ENCODE measurements at places on chromosomes 4 and X.
A peak's percentile ranks its signal among the peaks of the same experiment; 100 is the strongest.

DNA sequence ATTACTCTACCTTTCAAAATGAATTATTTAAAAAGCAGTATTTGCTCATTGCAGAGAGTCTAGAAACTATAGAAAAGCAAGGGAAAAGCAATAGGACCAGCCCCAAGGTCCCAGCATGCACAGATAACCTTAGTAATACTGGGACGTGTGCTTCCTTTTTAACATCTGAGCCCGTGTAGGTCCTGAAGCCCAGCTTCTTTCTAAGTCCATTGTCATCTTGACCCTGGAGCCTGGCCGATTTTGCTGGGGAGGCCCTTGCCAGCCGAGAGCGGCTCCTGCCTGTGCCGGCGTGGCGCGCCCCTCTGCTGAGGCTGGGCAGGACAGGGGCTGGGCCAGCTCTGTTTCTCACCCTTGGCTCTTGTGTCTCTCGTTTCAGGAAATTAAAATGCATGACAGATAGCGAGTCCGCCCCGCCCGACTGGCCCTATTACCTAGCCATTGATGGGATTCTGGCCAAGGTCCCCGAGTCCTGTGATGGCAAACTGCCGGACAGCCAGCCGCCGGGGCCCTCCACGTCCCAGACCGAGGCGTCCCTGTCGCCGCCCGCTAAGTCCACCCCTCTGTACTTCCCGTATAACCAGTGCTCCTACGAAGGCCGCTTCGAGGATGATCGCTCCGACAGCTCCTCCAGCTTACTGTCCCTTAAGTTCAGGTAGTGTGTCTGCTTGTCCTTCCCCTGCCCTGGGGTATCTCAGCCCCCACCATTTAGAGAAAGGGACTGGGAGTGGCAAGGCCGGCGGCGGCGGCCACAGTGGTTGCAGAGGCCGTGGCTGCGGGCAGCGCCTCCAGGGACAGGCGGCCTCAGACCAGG lies 4.1 kb downstream of the MSANTD1 start:
- H3K27ac ChIP-seq, result no peak overlapping the region
- no peak for DNase-seq
- H3K4me1 ChIP-seq, result no peaks in the 10 kb centered on the region
- H3K4me3 ChIP-seq, result no peak overlapping the region
- H3K36me3 ChIP-seq, result no peaks in the 10 kb centered on the region

GRCh38 chr4:38574559-38575333 lies 89.3 kb upstream of the KLF3 start:
- H3K36me3 ChIP-seq, result no peaks in the 10 kb centered on the region
- no peak for DNase-seq
- H3K27me3 ChIP-seq, result no peaks in the 10 kb centered on the region

GRCh38 chrX:68273887-68274286 lies 159.4 kb downstream of the OPHN1 start:
- H3K27me3 ChIP-seq, result no peaks in the 10 kb centered on the region
- no peak overlapping the region for H3K27ac ChIP-seq
- H3K4me3 ChIP-seq, result no peak overlapping the region

DNA sequence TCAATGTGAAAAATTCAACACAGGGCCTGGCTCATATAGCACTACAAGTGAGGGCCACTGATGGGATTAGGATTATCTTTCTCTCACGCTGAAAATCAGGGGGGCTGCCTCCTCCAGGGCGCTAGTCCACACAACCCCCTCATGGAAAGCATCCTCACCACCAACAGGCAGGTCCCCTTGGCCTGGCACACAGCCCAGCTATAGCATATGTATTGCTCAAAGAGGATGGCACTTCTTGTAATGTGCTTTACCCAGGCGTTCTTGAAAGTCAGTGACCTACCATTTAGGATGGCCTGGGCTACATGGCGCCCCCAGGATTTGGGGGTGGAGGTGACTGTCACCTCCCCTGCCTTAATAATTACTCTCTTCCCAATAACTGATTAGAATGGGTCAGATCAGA lies 71.0 kb upstream of the LSM6 start:
- peaks cover 6% of the 10 kb centered on the region for H3K27me3 ChIP-seq
- no peaks in the 10 kb centered on the region for H3K36me3 ChIP-seq
- no peak overlapping the region for H3K4me3 ChIP-seq
- no peaks in the 10 kb centered on the region for H3K4me1 ChIP-seq
- no peak overlapping the region for H3K27ac ChIP-seq

- H3K27me3 ChIP-seq, result no peaks in the 10 kb centered on the region
- H3K4me1 ChIP-seq, result peaks cover 4% of the 10 kb centered on the region
- peak overlapping the region; percentile 56 for H3K27ac ChIP-seq
- peak; percentile 47 for DNase-seq
- H3K36me3 ChIP-seq, result no peaks in the 10 kb centered on the region
Observed at GRCh38 chrX:41377624-41378023, 43.7 kb downstream of the DDX3X start.

DNA sequence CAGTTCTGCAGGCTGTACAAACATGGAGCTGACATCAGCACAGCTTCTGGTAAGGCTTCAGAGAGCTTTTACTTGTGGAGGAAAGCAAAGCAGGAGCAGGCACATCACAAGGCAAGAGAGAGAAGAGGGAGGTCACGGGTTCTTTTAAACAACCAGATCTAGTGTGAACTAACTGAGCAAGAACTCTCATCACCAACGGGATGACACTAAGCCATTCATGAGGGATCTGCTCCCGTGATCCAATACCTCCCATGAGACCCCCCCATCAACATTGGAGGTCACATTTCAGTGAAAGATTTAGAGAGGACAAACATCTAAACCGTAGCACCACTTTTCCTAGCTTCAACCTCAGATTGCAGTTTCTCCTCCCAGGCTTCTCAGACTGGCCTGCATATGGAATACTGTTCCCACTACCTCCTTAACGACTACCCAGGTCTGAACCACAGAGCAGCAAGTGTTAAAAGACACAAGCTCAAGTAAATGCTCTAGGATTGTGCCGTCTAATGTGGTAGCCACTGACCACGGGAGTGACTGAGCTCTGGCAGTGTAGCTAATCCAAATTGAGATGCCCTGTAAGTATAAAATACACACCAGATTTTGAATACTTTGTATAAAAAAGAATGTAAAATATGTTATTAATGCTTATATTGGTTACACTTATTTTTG lies 192.7 kb downstream of the PTTG2 start:
- no peak overlapping the region for H3K27ac ChIP-seq
- peaks cover 28% of the 10 kb centered on the region for H3K4me1 ChIP-seq
- DNase-seq, result no peak
- H3K36me3 ChIP-seq, result no peaks in the 10 kb centered on the region

- no peaks in the 10 kb centered on the region for H3K4me1 ChIP-seq
- no peaks in the 10 kb centered on the region for H3K36me3 ChIP-seq
- no peak overlapping the region for H3K4me3 ChIP-seq
- no peak for DNase-seq
- H3K27ac ChIP-seq, result no peak overlapping the region
- H3K27me3 ChIP-seq, result no peaks in the 10 kb centered on the region
Observed at GRCh38 chrX:128460835-128461234, 408.6 kb upstream of the ACTRT1 start.

DNA sequence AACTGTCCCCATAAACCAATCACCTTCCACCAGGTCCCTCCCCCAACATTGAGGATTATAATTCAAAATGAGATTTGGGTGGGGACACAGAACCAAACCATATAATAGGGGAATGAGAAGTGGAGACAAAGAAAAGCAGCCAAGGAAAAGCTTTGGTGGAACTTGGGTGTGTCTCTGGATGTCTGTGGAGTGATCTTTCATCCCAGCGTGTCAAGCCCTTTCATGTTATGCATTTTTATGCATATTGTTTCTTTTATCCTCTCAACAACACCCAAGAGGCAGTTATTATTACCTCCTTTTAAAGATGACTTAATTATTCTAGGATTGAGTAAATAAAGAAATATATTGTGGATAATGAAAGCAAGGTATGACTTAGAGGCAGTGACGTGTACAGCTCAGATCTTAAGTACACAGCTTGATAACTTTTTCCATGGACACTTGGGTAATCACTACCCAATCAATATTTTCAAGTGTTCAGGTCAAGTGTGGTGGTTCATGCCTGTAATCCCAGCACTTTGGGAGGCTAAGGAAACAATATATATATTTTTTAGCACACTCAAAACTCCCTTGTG lies 42.6 kb upstream of the HOPX start:
- H3K4me3 ChIP-seq, result no peak overlapping the region
- no peak for DNase-seq
- no peaks in the 10 kb centered on the region for H3K36me3 ChIP-seq
- H3K27ac ChIP-seq, result no peak overlapping the region
- H3K4me1 ChIP-seq, result peaks cover 5% of the 10 kb centered on the region

DNA sequence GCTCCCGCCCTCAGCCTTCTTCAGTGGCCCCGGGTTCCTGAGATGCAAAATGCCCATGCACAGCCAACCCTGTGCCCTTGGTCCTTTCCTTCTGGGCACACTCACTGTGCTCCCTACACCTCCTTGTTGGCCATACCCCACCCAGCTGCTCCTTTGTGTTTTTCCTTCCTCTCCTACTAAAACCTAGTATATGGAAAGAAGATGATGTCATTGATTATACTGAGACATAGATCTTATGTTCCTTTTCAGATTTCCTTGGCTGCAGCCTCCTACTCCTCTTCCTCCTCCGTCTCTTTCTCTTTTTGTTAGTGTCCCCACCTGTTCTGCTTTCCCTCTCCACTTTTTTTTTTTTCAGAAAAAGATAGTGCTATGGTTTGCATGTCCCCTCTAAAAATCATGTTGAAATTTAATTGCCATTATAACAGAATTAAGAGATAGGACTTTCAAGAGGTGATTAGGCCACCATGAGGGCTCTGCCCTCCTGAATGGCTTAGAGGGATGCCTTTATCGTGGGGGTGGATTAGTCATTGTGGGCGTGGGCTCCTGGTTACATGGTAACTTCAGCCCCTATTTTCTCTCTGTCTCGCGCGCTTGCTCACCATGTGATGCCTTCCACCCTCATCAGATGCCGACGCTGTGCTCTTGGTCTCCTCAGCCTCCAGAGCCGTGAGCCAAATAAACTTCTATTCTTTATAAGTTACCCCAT lies 254.9 kb upstream of the GATB start:
- H3K27ac ChIP-seq, result no peak overlapping the region
- H3K36me3 ChIP-seq, result no peaks in the 10 kb centered on the region
- H3K4me1 ChIP-seq, result peaks cover 20% of the 10 kb centered on the region
- no peak for DNase-seq
- H3K4me3 ChIP-seq, result no peak overlapping the region

- DNase-seq, result no peak
- no peak overlapping the region for H3K27ac ChIP-seq
- H3K36me3 ChIP-seq, result peaks cover 5% of the 10 kb centered on the region
- no peak overlapping the region for H3K4me3 ChIP-seq
- no peaks in the 10 kb centered on the region for H3K4me1 ChIP-seq
Observed at GRCh38 chrX:152865232-152865920, 32.5 kb upstream of the ZNF185 start.

DNA sequence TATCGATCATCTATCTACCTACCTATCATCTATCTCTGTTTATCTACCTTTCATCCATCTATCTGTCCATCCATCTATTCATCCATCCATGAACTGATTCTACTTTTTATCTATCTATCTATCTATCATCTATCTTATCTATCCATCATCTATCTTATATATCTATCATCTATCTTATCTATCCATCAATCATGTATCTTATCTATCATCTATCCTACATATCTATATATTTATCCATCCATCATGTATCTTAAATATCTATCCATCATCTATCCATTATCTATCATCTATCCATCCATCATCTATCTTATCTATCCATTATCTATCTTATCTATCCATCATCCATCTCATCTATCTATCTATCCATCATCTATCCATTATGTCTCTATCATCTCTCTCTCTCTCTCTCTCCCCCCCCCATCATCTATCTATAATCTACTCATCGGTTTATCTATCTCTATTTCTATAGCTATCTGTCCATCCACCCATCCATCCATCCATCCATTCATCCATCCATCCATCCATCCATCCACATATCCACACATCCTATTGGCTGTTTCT lies 20.9 kb downstream of the ARSD start:
- H3K4me3 ChIP-seq, result no peak overlapping the region
- no peaks in the 10 kb centered on the region for H3K36me3 ChIP-seq
- H3K27ac ChIP-seq, result no peak overlapping the region
- no peaks in the 10 kb centered on the region for H3K4me1 ChIP-seq

GRCh38 chr4:48746608-48747362 lies 33.3 kb downstream of the FRYL start:
- H3K4me1 ChIP-seq, result peaks cover 74% of the 10 kb centered on the region
- peak overlapping the region; percentile 59 for H3K4me3 ChIP-seq
- H3K27ac ChIP-seq, result peak overlapping the region; percentile 46
- H3K36me3 ChIP-seq, result peaks cover 25% of the 10 kb centered on the region
- H3K27me3 ChIP-seq, result no peaks in the 10 kb centered on the region

GRCh38 chr4:162874748-162875147 lies 291.9 kb downstream of the NAF1 start:
- no peaks in the 10 kb centered on the region for H3K36me3 ChIP-seq
- no peak overlapping the region for H3K4me3 ChIP-seq
- H3K4me1 ChIP-seq, result no peaks in the 10 kb centered on the region

GRCh38 chr4:124993838-124994237 lies 281.3 kb upstream of the ANKRD50 start:
- no peak for DNase-seq
- no peak overlapping the region for H3K4me3 ChIP-seq
- H3K27me3 ChIP-seq, result no peaks in the 10 kb centered on the region
- no peaks in the 10 kb centered on the region for H3K36me3 ChIP-seq
- no peaks in the 10 kb centered on the region for H3K4me1 ChIP-seq

GRCh38 chr4:186920992-186921391 lies 197.3 kb upstream of the FAT1 start:
- H3K4me1 ChIP-seq, result no peaks in the 10 kb centered on the region
- no peaks in the 10 kb centered on the region for H3K27me3 ChIP-seq
- H3K36me3 ChIP-seq, result no peaks in the 10 kb centered on the region
- H3K27ac ChIP-seq, result no peak overlapping the region
- DNase-seq, result no peak

Data from activated naive CD8-positive, alpha-beta T cell treated with anti-CD3 and anti-CD28 coated beads for 36 hours (primary cell).